Renal pelvis (tissue), 12 donors: ENCODE measurements at places on chromosomes 2 and 18. TPM values are rescaled to one million over a fixed set of nuclear protein-coding genes. Genes with fewer than 3 reads are reported as not detected.

The ABCG5 gene
- 0.40 TPM for polyA plus RNA-seq

The CXCR4 gene
- polyA plus RNA-seq = 49.5 TPM

The DES gene
- polyA plus RNA-seq = 5.5 TPM

The SPP2 gene
- not detected for polyA plus RNA-seq

The CRYBA2 gene
- not detected for polyA plus RNA-seq
